ENCODE measurements at places on chromosomes 3 and 15.

DNA sequence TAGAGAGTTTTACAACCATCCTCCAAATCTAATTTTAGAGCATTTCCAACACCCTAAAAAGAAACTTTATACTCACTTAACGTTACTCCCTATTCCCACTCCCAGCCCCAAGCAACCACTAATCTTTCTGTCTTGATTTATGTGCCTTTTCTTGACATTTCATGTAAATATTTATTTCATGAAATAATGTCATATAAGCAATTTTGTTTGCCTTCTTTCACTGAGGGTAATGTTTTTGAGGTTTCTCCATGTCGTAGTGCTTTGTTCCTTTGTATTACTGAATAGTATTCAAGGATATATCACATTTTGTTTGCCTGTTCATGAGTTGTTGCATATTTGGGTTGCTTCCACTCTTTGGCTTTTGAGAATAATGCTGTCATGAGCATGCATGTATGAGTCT, 155.4 kb upstream of the PLAAT1 start:
- no peak for DNase-seq

DNA sequence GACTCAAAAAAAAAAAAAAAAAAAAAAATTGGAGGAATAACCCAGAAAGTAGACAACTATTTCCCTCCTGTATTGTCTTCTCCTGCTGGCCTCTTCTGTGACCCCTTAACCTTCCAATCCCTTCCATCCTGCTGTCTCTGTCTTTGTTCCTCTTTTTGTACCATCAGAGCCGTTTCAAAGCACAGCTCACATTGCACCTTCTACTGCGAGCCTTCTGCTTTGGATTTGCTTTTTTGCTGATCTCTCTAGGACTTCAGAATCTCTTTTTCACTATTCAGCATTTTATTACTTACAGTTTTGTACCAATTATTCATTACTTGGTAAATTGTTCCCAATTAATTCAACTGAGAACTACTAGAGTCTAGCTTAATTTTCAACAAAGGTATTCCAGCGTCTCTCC, 284.0 kb upstream of the TBL1XR1 start:
- DNase-seq, result no peak

- no peak for DNase-seq
Observed at GRCh38 chr3:169710619-169711018, 47.1 kb upstream of the MECOM start.

DNA sequence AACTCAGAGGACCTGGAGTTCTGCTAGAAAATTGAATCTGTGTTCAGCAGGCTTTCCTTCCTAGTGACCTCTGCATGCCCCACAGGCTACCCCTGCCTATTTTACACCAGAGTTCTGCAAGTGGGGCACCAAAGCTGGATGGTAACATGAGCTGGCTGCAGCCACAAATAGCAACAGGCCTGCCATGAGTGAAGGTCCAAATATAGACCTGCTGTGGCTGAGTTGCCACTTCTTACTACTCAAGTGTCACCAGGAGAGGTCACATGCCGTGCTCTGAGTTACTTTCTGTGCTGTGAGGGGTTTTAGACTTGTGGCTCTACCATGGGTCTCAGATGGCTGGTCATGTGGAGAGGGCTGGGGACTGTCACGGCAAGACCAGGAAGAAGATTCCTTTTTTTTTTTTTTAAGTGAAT, at the start of gene FSD2:
TSS of gene FSD2 (minus strand) at position 76 of the 413 bp plus-strand sequence. CDS start 18,679 bp downstream, outside the sequence.
- no peak for DNase-seq

DNA sequence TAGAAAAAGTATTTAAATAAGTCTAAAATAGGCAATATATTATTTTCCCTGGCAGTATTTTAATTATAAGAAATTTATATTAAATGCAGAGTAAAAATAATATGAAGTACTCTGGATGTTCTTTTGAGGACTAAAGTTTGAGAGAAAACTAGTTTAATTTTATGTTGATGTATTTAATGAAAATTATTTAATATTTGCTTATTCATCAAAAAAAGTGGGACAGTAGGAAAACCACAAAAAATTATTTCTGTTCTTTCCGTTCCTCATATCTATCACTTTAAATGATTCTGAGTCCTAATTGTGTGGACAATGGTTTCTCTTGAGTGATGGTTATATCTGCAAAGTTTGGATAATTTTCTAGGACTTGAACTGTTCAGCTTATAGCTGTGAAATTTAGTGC, 147.2 kb upstream of the TNIK start:
- DNase-seq, result no peak

- DNase-seq, result no peak
Observed at GRCh38 chr3:101671014-101671413, 5.9 kb downstream of the ZBTB11 start.

DNA sequence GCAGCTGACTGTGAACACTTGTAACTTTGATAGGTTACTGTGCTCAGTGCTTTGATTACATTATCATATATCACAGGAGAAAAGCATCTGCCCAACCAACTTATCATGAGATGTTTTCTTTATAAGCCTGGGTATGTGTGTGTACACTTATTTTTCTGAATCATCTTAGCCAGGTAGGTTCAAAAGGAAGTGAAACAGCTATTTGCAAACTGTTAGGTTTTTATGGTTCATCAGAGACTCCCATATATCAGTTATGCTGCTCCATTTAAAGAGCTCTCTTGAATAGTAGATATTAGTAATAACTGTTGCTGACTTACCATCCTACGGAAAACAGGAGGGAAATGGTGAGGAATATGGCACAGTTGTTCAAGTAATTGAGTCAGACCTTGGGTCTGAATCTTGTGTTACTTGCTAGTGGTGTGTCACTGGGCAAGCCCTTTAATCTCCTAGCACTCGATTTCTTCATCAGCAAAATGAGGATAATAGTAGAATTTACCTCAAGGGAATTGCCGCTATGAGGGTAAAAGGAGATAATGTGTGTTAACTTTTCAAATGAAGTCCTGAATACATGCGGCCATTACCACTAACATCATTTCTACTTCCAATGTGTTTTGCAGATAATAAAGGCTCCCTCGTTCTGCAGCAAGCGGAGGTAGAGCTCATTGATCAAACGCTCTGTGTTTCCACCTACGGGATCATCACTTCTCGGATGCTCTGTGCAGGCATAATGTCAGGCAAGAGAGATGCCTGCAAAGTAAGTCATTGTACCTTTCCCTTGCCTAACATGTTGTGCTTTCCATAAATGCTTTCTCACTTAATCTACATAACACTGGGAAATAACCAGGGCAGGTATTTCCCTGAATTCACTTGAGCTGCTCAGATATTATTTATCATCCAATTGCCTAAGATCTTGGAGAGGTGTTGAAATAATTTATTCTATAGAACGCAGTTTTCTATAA, 7.8 kb upstream of the C3orf52 start:
- no peak for DNase-seq

DNA sequence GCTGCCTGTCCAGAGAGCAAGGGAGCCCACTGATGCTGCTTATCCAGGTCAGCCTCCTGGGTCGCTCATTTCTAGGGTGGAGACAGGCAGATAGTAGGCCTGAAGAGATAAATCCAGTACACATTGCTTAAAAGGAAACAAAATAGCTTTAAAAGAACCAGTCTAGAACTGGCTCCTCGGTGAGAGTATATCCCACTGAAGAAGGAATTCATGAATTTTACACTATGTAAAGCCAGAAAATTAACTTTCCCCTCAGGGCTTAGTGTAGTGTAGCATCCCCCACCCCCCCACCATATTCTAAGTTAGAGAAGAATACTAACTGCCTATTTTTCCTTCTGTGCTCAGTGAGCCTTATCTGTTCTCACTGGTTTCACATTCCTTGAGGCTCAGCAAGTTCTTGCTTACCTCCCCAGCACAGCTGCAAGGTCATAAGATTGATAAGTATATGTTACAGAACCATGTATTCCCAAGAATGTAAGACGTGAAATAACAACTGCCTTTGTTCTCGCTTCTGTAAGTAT, 30.5 kb upstream of the NOX5 start:
- no peak for DNase-seq

- peak; percentile 67 for DNase-seq
Observed at GRCh38 chr3:100463002-100463401, 29.4 kb upstream of the TMEM45A start.

GRCh38 chr3:103873897-103874545, 1439.2 kb downstream of the ZPLD1 start:
- DNase-seq, result no peak

DNA sequence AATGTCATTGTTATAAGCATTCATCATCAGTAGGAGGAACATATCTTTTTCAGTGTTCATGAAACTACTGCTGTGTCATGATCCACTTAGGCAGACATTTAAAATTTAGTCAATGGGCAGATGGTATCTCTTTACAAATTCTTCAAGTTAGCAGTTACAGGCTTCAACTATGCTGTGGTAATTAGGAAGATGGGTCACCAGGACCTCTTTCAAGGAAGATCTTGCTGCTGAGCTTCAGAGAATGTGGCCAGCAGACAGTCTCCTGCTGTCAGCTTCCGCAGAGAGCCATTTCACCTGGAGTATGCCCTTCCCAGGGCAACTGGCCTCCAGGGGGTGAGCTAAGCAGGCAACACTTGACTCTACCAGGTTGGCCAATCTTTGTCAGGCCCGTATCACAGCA, 19.4 kb downstream of the IFT57 start:
- no peak for DNase-seq

DNA sequence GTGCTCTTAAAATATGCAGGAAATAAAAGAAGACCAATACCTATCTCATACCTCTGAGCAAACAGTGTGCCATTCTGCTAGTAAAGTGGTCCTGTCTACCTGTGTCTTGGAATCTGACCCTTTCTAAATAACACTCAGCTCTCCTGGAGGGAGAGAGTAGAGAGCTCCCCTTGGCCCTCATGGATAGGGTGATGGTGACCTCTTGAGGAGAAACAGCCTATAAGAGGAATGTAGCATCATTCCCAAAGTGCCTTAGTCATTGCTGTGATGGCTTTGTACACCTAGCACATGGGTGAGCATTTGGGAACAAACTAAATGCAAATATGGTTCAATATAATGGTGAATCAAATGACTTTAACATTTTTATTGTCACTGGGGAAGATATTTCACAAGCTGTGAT, 10.0 kb downstream of the SNTN start:
- DNase-seq, result no peak

DNA sequence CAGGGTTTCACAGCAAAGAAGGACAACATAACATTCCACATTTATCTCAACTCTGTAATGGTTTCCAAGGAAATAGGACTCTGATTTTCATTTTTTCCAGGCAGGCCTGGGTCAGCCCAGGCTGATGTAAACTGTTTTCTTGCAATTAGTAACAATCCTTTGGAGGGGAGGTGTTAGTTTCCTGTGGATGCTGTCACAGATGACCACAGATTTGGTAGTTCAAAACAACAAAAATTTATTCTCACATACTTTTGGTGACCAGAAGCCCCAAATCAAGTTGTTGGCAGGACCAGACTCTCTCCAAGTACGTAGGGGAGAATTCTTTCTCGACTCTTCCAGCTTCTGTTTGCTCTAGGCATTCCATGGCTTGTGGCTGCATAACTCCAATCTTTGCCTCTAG, 88.0 kb downstream of the EDEM1 start:
- DNase-seq, result peak; percentile 79

DNA sequence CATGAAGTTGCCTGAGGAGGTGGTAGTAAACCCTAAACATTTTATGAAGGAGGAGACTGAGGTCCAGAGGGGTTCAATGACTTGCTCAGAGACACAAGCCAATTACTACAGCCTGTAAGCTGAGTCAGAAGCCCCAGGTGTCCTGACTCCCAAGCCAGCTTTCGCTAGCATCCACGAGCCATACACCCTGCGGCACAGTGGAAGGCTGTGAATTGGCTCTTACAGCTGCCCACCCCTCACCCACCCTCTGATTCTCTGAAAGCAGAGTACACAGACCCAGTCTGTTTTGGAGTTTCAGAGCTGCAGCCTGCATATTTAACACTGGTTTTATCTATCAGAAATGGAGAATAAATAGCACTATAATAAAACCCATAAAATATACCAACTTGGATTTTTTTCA, 253.4 kb downstream of the IGSF11 start:
- DNase-seq, result no peak

DNA sequence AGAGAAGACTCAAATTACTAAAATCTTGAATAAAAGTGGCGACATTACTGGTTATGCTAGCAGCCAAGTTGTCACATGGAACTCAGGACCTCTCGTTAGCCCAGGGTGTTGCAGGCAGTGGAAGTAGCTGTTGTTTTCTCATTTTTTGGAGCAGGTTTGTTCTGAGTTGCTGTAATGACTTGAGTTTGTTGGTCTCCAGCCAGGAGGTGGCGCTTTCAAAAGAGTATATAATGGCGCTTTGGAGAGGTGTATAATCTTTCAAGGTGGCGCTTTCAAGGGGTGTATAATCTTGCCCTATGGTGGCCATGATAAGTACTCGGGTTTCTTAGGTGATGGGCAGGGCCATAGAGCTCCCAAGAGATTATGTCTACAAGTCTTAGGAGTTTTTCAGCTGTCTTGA, 632.7 kb downstream of the NTRK3 start:
- DNase-seq, result no peak

DNA sequence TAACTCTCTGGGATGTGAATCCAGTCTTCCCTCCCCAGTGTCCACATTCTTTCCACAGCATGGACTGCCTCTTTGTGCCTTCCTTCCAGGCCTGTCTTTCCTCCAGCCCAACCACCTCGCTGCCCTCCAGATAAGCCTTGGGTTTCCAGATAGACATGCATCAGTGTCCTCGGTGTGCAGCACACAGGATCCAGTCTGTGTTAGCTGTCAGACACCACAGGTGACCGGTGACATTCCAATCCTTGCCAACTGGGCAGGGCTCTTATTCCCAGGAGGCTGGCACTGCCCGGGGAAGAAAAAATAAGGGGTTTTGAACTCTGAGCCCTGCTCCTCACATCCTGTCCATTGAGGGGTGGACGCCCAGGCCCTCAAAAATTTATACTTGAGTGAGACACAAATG, 6.0 kb upstream of the SLC6A1 start:
- DNase-seq, result no peak

GRCh38 chr15:69758291-69758771, 305.7 kb downstream of the RPLP1 start:
- peak; percentile 58 for DNase-seq

- DNase-seq, result no peak
Observed at GRCh38 chr3:108320746-108321350, 24.5 kb downstream of the HHLA2 start.

- DNase-seq, result no peak
Observed at GRCh38 chr3:127585813-127586413, 4.6 kb downstream of the TPRA1 start.

DNA sequence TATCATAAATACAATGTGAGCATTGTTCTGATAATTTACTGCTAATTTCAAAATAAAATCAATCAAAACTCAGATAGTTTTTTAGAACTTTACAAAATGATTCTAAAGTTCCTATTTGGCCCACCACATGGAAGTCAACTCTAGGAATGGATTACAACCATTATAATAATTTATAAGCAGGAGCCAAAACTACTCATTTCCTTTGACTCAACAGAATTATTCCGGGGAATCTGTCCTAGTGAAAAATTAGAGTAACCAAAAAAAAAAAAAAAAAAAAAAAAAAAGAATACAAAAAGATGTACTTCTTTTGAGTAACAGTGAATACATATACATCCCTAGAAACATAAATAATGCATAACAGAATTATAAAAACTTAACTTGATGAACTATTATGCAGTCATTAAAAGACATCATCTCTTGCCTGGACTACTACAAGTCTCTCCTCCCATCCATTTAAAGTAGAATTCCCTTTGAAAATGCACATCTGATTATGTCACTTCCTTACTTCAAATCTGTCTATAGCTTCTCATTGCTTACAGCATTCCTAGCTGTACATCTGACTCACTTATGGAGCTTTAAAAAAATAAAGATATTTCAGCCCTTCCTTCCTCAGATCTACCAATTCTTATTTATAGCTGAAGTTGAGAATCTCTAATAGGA, 43.4 kb downstream of the HDGFL3 start:
- peak; percentile 72 for DNase-seq

Measured in fibroblast of skin of right quadriceps (primary cell).